ENCODE measurements at places on chromosomes 6 and 20.

- no peak for DNase-seq
Measured at GRCh38 chr6:56036916-56037600, 161.7 kb upstream of the BMP5 start.

DNA sequence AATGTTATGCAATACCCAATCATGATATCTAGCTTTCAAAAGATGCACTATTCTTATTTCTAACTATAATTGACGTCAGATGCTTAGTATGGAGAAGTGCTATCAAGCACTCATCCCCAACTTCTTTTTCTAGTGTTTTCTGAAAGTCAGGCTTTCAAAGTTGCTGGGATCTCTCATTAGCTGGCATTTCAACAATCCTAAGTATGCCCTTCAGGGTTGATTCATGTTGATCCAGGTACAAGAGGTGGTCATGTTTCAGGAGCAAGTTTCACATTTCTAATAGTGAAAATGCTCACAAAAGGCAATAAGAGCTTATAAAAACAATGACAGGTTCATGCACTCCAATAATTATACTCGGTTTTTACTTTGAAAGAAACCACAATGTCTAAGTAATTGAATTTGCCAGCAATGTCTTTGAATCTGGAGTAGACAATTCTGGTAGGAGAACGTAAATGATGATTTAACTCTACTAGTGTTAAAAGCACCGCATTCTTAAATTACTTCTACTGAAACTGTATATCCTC, 193.7 kb upstream of the KHDRBS2 start:
- DNase-seq = no peak

- DNase-seq = peak; percentile 57
Measured at GRCh38 chr20:3679749-3680700, 1.8 kb downstream of the ADAM33 start.

DNA sequence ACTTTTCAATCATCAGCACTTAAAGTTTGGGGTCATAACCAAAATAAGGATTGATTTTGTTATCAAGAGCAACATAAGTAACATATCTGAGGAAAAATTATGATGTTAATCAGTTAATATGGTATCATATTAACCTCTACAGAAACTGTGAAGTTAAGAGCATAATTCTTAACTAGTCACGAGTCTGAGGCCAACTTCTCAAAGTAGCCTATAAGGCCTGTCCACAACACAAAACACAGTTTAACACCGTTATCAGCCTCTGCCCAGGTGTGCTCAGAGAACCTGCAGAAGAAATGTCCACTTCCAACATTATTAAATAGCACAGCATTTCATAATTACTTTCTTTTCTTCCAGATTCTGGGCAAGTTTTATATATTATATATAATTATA, 1.1 kb downstream of the STX7 start:
- DNase-seq = no peak

DNA sequence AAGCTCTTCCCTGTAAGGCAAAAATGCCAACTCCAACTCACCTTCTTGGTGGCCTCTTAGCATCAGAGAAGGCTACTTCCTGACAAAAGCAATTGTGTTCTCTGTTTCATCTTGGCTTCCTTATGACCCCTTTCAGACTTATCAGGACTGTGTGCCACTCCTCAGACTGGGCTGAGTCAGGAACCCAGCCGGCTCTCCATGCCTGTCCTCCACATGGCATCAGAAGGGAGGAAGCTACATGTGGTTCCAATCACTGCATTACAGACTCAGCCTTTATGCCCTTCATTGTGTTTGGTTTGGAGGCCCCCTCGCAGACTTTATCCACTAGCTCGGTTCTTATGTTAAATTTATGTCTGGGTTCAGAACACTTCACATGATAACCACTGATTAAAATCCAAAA, 142.5 kb downstream of the SLC24A3 start:
- DNase-seq = no peak

- DNase-seq = no peak
Measured at GRCh38 chr6:36758516-36759147, 61.0 kb downstream of the RAB44 start.

DNA sequence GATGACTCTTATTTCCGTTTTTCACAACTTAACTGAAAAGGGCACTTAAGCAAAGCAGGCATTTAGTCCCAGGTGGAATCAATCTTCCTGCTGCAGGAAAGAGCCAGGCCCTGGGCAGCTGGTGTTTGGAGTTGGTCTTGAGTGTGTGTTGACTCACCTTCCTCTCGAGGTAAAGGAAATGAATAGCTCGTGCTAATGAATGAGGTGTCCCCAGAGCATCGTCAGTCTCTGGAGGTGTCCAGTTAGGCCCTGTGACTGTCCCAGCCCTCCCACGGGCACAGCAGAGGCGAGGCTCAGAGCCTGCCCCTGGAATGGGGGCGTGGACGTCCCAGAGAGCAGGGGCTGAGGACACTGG, 277.7 kb downstream of the NRN1 start:
- DNase-seq = peak; percentile 27

DNA sequence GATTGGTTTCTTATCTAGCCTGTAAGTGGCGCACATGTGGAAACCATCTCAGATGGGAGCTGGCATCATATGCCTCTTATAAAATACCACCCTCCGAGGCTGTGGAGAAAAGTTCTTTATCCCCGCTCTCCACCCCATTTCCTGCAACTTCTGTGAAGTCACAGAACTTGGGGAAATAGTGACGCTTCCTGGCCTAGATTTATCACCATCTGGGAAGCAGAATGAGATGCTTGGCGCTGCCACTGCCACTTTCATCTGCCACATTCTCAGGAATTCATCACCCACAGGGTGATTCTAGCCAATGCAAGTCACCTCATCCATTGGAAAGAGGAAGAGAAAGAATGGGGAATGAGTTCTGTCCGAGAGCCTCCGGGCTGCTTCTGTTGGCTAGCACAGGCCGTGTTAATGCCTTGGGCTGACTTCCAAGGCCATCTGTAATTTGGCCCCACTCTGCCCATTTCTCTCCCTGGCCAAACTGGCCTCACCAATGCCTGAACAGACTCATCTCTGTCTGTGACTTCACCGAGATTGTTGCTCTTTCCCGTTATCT, 148.8 kb upstream of the SOX4 start:
- DNase-seq = no peak

DNA sequence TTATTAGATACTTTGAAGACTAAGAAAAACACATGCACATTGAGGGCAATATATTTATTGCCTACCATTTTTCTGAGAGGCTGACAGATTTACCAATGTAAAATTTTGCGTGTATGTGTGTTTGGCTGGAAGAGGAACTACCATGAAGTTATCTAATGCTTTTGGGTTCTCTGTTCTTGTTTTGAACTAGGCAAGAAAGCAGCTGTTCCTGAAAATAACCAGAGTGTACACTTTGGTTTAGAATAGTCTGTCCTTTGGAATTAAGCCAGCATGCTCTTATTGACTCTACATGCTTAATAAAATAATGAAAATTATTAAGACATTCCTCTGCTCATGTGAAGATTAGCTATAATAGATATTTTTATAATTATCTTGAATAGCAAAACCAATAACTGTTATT, 129.2 kb downstream of the MYB start:
- DNase-seq = no peak

DNA sequence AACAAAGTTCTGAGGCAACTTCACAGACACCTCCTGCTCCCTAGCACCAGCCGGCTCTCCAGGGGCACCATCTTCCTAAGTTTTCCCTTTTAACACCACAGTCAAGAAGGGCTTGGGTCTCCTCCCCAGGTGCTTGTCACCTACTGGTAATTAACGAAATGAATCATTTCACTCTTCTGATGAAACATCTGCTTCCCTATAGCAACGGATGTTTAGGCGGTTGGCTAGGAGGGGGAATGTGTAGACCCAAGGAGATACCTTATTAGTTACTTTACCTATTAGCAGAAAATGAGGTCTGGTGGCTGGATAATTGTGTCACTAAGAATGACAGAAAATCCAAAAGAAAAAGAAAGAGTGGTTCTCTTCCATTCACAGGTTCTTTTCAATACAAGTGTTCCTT, 46.3 kb upstream of the FABP7 start:
- no peak for DNase-seq

GRCh38 chr6:38503032-38503773, 136.5 kb downstream of the BTBD9 start:
- no peak for DNase-seq

- DNase-seq = no peak
Measured at GRCh38 chr20:57383447-57384347, 7.5 kb upstream of the RBM38 start.

DNA sequence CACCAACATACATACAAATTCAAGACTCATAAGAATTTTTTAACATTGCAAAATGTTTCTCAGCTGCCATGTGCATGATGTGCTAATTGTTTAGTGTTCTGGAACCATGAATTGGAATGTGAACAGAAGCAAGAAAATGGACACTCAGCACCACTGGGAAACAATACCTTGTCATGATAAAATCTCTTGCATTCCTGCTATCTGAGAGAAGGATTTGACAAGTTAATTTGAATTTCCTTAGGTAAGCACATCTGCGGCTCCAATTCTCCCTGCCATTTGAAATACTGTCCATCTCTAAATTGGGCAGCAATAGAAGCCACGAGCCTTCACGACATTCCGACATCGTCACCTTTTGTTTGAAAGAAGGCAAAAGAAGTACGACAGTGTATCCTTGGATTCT, 1104.6 kb upstream of the MAP3K7 start:
- DNase-seq = no peak

- DNase-seq = no peak
Measured at GRCh38 chr6:117232196-117232595, 33.2 kb upstream of the VGLL2 start.

GRCh38 chr6:14271789-14272736, 154.5 kb downstream of the CD83 start:
- DNase-seq = no peak

DNA sequence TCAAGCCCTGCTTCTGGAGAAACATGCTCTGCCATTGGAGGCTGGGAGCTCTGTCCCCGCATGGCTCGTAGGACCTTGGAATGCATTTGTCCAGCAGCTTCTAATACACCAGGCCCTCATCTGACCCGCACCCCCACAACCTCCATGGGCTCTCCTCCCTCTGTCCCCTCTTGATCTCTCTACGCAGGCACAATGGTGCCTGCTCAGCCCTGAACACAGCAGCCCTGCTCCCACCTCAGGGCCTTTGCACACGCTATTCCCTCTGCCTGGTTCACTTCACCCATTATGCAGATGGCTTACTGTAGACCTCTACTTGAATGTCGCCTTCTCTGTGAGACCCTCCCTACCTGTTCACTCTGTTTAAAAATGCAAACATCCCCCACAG, 27.0 kb upstream of the PTGIS start:
- DNase-seq = no peak

GRCh38 chr6:116419069-116419786, 41.9 kb upstream of the CALHM6 start:
- DNase-seq = no peak

- DNase-seq = no peak
Measured at GRCh38 chr6:41343641-41344187, 8.3 kb downstream of the NCR2 start.

DNA sequence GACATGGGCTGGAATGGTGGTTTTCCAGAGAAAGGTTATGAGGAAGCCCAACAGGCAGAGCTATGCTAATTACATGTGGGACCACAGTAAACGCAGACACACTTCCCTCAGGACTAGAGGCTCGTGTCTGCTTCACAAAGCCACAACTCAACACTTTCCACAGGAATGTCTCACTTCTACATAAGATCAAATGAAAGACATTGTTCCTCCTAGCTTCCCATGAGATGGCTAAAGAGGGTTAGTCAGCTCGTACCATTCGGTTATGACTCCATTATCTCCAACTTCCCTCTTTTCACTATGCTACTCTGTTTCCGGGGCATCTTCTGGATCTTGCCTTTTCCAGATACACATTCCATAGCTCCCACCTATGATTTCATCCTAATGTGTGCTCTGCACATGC, 29.1 kb upstream of the ZC3H12D start:
- no peak for DNase-seq

- no peak for DNase-seq
Measured at GRCh38 chr6:134056046-134056445, 3.6 kb upstream of the SLC2A12 start.

GRCh38 chr6:138307352-138307751, 70.4 kb upstream of the SMIM28 start:
- DNase-seq = no peak

DNA sequence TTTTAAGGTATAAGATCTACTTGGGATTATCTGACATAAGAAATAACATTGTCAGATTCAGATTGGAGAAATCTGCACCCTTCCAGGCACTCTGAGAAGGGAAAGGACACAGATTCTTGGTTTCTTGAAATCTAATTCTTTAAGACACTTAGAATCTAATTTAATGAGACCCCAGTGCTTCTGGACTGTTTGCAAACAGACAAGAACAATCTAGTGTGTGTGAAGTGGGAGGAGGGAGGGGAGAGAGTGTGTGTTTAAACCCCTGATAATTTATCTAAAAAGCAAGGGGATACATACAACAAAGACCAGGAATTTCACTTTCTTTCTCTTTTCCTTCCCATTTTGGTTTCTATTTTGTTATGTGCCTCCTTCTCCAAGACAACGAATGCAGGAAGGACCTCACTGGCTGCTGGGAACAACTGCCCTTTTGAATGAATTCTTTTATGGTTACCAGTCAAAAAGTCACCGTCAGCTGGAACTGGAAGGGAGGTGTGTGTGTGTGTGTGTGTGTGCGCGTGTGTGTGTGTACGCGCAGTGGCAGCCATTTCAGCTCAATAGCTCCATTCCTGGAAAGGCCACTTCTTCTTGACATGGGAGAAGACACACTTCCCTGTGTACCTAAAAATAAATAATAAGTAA, 129.4 kb downstream of the BCAS1 start:
- DNase-seq = no peak

- no peak for DNase-seq
Measured at GRCh38 chr6:109579361-109579760, 96.3 kb upstream of the ZBTB24 start.

- no peak for DNase-seq
Measured at GRCh38 chr20:50193836-50194421, 3.3 kb downstream of the CEBPB start.

DNA sequence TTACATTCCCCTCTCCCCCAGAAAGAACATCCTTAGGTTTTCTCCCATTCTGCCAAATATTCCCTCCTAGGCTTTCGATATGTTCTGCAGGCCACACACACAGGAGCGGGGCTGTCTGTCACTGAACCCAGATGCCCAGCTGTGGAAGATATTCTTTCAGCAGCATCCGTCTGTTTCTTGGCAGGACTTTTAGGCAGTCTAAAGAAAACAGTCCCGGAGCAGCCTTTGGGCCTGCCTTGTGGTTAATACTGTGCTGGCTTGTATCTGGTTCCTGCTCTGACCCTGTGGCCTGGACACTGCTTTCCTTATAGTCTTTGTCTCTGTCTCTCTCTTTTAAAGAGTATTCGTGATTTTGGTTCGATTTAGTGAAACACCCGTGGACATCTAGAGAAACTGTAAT, 94.6 kb upstream of the SUPT3H start:
- no peak for DNase-seq

DNA sequence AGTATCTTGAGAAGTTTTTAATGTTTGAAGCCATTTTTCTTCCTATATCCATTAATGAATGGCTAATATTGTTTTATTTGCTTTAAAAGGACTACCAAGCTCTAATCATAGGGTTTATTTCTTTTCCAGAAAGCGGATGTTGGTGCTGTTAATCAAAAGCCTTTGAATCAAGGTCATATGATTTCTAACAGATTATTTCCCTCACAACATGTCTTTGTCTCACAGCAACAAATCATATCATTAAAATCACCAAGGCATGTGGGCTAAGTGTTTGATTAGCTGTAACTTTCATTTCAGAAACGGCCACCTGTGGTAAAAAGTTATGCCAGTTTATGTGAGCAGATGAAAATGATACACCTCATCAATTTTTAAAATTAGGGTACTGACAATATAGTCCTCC, 21.7 kb downstream of the TRAF3IP2 start:
- no peak for DNase-seq

- no peak for DNase-seq
Measured at GRCh38 chr20:17635332-17636244, 46.5 kb downstream of the RRBP1 start.
